ENCODE measurements at places on chromosomes 7 and 10.

- DNase-seq = peak; percentile 79
These were observed 120.4 kb downstream of the ARHGAP21 start for GRCh38 chr10:24603333-24603732.

DNA sequence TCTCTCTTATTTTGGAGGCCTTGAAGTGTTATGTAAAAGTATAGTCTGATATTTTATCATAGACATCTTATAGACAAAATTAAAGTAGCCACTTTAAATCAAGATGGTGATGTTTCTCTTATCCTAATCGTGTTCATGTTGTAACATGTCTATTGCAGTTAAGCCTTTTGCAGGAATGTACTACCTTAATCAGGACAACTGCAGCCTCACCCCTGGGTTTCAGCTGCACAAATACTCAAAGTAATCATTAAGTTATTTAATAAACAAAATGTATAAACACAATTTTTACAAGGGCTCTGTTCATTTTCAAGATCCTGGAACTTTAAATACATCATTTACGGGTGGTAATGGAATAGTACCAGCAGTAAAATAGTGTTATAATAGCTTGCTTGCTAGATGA, 14.4 kb upstream of the KIF5B start:
- DNase-seq = no peak

GRCh38 chr10:13001041-13001886, at the start of gene CCDC3:
Gene CCDC3, minus strand, starts transcription at chr10:13001713. Its CDS starts 143 bp downstream, at chr10:13001570.
- DNase-seq = peak; percentile 17

DNA sequence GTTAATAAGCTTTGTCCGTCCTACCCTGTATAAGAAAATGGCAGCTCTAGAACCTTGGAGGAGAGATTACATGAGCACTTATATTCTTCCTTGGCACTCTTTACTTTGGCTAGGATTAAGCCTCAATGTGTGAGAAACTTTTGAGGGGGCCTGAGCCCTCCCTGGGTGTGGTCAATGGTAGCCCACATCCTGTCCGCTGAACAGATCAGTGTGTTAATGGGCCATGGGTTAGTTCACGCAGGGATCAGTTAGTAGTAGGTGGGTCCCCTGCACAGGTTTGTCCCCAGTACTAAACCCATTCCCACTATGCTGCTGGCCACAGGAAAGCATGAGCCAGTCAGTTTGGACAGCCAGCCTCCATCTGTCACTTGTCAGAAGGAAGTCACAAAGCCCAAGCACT, 20.2 kb upstream of the IKZF1 start:
- DNase-seq = no peak

GRCh38 chr7:105723572-105723971, 142.3 kb upstream of the EFCAB10 start:
- no peak for DNase-seq

DNA sequence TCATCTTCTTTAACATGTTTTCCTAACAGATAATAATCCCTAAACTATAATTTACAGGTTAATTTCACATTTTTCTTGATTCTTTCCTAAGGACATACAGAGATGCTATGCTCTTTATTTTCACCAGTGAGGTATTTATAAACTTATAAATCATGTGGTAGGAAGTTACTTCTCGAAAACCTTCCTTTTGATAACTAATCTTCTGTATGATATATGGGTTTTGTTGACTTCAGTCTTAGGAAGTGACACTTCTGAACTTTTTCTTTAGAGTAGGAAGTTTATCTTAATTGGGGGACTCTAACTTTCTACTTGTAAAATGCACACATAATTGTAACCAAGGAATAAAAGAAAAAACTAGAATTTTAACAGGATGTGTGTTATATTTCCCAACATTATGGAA, 9.8 kb upstream of the PNPLA8 start:
- no peak for DNase-seq

- DNase-seq = no peak
These were observed 22.4 kb downstream of the ADAP1 start for GRCh38 chr7:931871-932650.

GRCh38 chr7:100556541-100556940, 17.2 kb downstream of the SAP25 start:
- no peak for DNase-seq

DNA sequence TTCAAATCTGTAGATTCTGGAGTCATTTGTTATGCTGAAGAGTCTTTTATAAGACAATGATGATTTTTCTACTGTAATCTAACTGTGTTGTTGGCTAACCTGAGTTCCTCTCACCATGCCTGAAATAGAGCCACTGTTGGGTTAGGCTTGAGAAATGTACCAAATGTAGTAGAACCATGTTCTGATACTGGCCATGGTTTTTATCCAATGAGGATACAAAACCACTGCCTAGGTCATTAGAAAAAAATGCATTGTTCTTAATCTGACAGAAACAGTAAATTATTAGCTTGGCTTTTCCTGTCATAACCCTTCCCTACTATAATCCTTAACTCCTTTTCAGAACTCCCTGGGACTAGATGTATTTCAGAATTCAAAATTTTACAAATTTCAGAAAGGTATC, 86.6 kb downstream of the RAPGEF5 start:
- DNase-seq = no peak

DNA sequence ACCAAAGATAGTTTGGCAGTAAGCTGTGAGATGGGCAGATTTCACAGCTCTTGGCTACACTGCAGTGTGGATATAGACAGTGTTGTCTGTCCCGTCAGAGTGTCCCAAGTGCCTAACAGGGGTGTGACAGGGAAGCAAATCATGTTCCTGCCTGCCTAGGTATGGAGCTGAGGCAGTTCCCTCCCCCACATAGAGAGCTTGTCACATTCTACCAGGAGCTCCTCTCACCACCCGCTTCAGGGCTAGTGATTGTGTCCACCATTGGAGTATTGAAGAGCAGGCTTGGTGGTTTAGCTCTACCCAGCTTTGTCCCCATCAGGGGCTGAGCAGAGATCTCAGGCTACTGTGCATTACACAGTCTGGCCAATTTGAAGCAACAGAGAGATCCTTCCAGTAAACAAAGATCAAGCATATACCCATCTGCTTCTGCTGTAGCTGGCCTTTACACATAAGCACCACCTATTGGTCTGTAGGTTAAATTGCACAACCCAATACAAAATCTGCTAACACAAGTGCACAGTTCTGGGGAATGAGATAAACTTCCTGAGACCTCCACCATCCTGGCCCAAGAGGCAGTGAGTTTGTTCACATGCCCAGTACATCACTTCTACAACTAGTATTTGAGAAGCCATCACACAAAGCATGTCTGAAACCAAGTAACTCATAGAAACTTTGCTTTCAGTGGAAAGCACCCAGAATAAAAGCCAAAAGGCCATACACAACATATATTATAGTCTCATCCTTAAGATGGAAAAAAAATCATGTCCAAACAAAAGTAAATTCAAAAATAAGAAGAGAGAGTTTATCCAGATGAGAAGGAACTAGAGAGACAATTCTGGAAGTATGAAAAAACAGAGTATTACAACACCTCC, 67.3 kb downstream of the GLCCI1 start:
- DNase-seq = peak; percentile 11

All from fibroblast of skin of back (primary cell).